ENCODE measurements at places on chromosomes 13 and 19.
A peak's percentile ranks its signal among the peaks of the same experiment; 100 is the strongest.

DNA sequence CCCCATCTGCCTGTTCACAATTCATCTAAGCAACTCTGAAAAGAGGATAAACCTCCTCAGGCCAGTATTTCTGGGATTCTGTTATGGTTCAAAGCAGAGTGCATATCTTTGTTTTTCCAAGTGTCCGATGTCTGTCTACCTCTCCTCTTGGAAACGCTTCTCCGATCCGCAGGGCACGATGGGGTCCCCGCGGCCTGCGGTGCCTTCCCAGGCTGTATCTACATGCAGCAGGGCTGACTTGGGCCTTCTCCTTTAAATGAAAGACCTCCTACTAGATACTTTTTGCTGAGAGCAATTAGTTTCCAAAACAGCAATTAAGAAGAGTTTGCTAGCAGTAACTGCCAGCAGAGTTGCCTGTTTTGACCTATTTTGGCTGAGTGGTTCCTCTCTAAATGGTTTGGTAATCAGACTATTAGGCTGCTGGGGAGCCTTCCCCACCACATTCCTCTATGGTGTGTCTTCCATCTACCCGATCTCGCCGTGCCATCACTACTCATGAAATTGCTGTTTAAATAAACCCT, 23.5 kb downstream of the COL4A2 start:
- DNase-seq, result no peak

- peak; percentile 24 for DNase-seq
Measured at GRCh38 chr13:24149246-24150032, 11.1 kb upstream of the SPATA13 start.

DNA sequence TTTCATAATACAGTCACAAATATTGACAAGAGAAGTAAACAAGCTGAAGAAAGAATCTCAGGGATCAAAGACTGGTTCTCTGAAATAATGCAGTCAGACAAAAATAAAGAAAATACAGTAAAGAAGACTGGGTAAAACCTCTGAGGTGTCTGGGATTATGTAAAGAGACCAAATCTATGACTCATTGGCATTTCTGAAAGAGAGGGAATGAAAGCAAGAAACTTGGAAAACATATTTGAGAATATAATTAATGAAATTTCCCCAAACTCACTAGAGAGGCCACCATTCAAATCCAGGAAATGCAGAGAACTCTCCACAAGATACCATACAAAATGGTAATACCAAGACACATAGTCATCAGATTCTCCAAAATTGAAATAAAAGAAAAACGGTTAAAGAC, 53.0 kb upstream of the GPC6 start:
- DNase-seq, result no peak

GRCh38 chr19:16575282-16575681, 3.1 kb upstream of the SLC35E1 start:
- DNase-seq, result no peak

DNA sequence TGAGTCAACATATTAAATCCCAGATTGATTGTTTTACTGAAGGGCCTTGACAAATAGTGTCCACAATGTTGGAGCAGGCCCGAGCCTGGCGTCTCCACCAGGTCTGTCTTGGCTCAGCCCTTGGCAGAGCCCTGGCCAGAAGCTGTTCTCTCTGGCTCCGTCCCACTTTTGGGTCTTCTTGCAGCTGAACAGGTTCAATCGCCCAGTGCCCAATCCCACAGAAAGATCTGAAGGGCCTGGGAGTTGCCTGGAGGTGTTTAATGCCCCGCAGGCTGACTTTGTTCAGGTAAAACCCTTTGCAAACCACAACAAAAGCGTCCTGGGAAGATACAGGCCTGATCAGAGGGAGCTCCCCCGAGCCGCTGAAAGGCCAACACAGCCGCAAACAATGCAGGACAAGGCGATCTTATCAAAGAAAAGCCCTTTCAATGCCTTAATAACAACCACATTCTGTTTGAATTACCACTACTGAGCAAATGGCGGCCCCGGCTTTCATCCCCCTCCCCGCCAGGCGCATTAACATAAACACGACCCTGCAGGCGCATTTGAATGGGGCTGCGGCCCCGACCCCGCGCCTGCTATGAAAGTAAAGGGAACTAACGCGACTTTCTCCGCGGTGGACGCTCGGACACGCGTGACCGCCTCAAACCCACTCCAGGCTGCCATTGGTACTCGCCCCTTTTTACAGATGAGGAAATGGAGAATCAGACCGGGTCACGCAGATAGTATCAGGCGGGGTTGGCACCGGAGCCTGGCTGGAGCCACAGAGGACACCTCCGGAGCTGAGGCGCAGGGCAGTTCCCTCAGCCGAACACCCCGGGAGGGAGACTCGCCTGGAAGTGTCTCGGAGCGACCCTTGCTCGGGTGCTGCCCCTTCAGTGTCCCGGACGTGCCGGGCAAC, 3.1 kb downstream of the CDX2 start:
- DNase-seq, result no peak

DNA sequence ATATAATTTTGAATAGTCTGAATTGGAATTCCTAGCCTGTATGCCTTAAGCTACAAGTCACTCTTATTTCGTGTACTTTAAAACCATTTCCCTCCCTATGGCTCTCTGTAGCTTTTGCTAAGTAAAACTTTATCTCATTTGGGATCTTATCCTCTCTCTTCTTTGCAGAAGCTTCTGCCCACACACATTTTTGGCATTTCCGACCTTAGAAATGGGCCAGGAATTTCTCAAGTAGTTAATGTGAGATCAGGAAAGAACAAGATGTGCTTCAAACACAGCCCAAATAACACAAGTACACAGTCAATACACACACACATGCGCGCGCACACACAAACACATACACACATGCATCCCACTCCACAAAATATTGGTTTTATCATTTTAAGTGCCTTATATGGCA, 931.0 kb upstream of the MIR17HG start:
- peak; percentile 13 for DNase-seq

DNA sequence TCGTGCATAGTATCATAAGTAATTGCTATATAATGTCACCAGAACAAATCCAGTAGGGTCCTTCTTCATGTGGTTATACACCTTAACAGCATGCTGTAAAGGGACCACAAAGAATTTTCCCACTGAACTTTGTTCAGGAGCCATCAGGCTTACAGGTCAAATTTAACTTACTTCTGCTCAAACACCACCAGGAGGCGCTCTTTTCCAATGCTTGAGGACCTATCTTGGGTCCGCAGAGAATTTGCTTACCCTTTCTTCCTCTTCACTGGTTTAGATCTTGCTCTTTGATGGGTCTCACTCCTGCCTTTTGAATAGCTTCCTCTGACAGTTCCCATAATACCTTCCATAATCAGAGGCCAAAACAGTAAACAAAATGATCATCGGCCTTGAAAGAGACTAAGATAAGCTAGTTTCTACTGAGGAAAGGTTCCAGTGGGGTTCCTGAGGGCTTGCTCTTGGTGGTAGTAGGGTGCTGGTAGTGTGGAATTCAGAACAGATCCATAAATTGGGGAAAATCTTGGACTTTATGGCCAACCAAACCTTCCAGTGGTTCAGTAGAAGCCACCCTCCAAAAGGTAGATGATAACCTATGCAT, 37.4 kb downstream of the SCGB2B2 start:
- peak; percentile 41 for DNase-seq

GRCh38 chr13:22625691-22626090, 555.1 kb upstream of the SGCG start:
- DNase-seq, result no peak

- no peak for DNase-seq
Measured at GRCh38 chr13:110298505-110299282, 8.3 kb downstream of the COL4A1 start.

GRCh38 chr19:50152578-50152977, 10.5 kb downstream of the IZUMO2 start:
- no peak for DNase-seq

DNA sequence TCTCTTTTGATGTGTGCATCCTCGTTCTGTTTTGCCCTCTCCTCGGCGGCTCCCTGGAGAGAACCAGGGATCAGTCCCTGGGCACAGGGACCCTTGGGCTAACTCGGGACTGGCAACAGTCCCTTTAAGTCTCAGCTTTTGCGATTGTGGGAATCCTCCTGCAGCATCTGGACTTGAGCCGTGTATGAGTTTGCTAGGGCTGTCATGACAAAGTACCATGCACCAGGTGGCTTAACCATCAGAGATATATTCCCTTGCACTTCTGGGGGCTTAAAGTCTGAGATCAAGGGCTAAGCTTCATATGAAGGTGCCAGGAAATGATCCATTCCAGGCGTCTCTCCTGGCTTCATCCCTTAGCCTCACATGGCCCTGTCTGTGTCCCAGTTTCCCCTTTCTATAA, 34.5 kb downstream of the ARHGEF18 start:
- DNase-seq, result no peak

DNA sequence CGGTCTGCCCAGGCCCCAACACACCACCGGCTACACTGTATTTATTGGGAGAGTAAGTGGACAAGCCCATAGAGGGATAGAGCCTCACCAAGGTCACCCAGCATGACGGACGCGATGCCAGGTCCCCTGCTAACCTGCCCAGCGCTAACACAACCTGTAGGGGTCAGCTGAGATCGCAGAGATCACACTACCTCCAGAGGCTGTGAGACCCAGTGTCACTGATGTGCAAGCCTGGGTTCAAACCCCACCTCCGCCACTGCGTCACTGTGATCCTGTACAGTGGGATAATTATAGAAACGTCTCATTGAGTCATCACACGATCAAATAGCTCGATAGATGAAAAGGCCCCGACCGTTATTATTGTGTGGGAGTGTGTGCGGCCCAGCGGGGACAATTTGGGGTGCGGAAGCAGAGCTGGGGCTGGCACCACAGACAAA, 10.6 kb upstream of the TLE2 start:
- DNase-seq, result no peak

GRCh38 chr19:10828981-10829821, 6.8 kb downstream of the TMED1 start:
- no peak for DNase-seq

DNA sequence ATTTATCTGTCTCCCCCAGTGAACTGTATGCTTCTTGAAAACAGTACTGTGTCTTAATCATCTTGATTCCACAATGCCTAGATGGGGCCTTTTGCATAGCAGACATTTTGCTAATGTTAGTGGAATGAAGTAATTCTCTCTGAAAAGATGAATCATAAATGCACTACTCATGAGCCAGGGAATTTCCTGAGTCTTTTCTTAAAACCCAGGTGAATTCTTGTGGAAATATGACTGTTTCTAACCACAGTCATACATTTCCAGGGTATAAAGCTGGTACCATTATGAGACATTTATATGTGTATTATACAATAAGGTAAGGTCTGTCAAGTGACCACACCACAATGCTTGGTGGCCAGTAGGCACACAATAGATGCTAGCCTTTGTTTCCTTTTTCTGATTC, 5.5 kb upstream of the KCTD4 start:
- peak; percentile 62 for DNase-seq

- no peak for DNase-seq
Measured at GRCh38 chr13:51068501-51068900, 42.6 kb downstream of the C13orf42 start.

- no peak for DNase-seq
Measured at GRCh38 chr13:26509491-26509890, 48.0 kb upstream of the WASF3 start.

DNA sequence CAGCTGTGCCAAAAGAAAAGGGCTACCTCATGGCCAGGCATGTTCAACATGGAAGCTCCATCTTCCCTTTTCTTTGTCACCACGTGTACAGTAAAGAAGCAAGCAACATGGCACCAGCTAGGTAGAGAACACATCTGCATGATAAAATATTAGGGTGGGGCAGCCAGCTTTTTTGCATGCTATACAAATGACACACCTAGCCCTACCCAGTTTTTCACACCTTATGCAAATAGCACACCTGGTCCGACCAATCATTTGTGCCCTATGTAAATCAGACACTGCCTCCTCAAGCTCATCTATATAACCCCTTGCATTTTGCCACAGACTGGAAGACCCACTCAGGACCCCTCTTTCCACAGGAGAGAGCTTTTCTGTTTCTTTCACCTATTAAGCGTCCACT, 85.5 kb downstream of the STOML3 start:
- no peak for DNase-seq

- DNase-seq, result no peak
Measured at GRCh38 chr13:110413016-110413675, 106.1 kb downstream of the COL4A2 start.

DNA sequence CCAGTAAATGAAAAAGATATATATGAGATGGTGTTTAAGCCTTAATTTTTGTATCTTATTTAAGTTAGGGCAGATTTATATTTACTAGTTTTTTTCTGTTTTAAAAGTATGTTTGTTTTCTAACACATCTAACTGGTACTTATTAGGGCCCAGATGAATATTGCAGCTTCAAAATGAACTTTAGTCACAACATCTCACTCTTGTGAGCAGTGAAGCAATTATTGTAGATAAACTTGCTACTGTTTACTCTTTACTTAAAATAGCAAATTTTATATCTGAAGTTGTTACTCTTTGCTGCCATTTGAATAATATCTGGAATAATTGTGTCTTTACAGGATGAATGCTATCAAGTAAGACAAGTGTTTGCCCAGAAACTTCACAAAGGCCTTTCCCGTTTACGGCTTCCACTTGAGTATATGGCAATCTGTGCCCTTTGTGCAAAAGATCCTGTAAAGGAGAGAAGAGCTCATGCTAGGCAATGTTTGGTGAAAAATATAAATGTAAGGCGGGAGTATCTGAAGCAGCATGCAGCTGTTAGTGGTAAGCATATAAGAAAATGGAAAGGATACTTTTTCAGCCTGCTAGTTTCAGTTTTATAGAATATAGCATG, 166.8 kb downstream of the PDS5B start:
- no peak for DNase-seq

- DNase-seq, result no peak
Measured at GRCh38 chr13:97175041-97175440, 47.1 kb upstream of the MBNL2 start.

- no peak for DNase-seq
Measured at GRCh38 chr13:30159446-30159839, 147.9 kb downstream of the KATNAL1 start.

- DNase-seq, result no peak
Measured at GRCh38 chr13:25292301-25292700, 5.0 kb upstream of the MTMR6 start.

DNA sequence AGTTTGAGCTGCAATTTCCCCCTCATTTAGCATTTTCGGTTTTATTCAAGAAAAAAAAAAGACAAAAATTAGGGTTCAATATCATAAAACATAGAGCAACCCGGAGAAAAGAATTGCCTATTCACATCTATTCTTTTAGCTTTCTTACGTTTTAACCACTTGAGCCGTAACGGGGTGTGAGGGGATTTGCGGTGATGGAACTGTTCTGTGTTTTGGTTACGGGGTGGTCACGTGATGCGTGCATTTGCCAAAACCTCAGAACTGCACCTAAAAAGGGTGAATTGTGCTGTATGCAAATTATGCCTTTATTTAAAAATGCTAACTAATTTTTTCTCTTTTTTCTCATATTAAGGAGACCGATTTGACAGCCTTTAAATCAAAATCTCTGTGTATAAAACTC, 22.1 kb downstream of the CLEC11A start:
- DNase-seq, result no peak

DNA sequence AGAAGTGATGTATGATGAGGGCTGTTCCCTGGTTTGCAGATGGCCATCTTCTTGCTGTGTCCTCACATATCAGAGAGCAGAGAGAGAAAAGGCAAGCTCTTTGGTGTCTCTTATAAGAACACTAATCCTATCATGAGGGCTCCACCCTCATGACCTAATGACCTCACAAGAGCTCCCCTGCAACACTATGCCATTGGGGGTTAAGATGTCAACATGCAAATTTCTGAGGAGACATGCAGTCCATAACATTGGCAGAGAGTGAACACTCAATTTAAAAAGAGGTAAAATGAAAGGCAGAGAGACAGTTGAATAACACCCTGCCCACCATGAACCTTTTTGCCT, 10.9 kb downstream of the FAM187B start:
- no peak for DNase-seq

Measured in GM04504 (cell line).